Pancreas (tissue), 10 donors: ENCODE measurements at places on chromosomes 2 and 18. TPM values are rescaled to one million over a fixed set of nuclear protein-coding genes. Genes with fewer than 3 reads are reported as not detected.

DNA sequence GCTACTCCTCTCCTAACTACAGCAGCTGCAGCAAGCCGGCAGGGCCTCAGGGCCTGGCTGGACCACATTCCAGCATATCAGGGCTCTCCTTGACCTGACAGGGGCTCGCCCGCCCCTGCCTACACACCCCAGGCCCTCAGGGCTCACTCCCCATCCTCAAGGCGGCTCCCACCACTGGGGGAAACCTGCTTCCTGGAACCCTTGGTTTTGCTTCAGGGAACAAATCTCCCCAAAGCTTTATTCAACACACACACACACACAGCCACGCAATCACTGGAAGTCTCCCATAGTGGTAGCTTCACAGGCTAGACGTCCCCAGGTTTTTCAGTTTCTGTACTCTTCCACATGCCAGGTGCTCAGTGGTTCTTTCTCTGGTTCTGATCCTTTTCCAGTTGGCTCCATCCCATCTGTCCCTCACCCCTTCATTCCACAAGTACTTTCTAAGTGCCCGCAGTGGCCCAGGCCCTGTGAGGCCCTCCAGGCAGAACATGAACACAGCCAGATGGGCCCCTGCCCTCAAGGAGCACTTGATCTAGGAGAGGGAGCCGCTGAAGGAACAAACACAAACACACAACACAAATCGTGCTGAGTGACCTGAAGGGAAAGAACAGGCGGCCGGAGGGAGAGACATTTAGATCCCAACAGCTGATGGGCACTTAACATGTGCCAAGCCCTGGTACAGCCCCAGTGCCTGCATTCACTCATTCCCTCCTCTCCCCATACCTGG lies 51.1 kb downstream of the TNS1 start:
- no peaks in the 10 kb centered on the region for H3K36me3 ChIP-seq
- DNase-seq, result no peak
- H3K27me3 ChIP-seq, result no peaks in the 10 kb centered on the region
- peaks cover 15% of the 10 kb centered on the region for H3K4me1 ChIP-seq

GRCh38 chr18:69866212-69866611 lies 81.5 kb downstream of the CD226 start:
- no peaks in the 10 kb centered on the region for H3K36me3 ChIP-seq
- no peak overlapping the region for H3K27ac ChIP-seq
- no peaks in the 10 kb centered on the region for H3K27me3 ChIP-seq
- DNase-seq, result no peak
- H3K4me3 ChIP-seq, result no peak overlapping the region

DNA sequence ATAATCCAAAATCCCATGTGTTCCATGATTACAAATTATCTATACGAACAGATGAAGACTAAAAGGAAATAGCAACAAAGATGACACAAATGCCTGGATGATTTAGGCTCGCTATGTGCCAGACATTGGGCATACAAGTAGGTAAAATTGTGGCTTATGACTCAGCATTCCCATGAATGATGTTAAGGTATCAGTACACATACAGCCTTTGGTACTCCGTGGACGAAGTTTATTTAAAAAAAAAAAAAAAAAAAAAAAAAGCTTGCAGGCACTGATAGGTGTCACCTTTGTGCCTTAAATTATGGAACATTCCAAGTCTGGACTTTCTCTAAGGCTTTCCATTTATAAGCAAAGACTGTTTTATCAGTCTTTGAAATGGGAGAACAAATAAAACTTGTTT lies 2.7 kb downstream of the CHAC2 start:
- H3K4me1 ChIP-seq, result no peaks in the 10 kb centered on the region
- no peaks in the 10 kb centered on the region for H3K27me3 ChIP-seq
- H3K27ac ChIP-seq, result no peak overlapping the region
- H3K4me3 ChIP-seq, result no peak overlapping the region
- no peaks in the 10 kb centered on the region for H3K36me3 ChIP-seq
- no peak for DNase-seq

DNA sequence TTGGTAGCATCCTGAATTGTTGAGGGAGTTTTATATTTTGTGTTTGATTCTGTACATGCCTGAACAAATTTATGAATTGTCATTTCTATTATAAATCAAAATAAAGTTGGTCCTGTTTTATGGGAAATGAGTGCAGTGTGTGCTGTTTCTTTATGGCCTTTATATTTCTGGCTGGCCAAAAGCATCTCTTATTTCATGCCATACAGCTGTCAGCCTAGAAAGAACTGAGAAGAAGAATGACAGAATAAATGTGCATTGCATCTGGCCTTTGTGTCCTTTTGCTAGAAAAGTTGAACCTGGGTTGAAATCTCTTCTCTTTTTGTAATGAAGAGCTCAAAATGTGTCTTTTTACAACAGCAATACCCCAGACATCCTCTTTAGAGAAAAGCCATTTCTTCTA lies 474.7 kb upstream of the LRATD1 start:
- H3K4me3 ChIP-seq, result no peak overlapping the region
- H3K4me1 ChIP-seq, result no peaks in the 10 kb centered on the region
- H3K36me3 ChIP-seq, result no peaks in the 10 kb centered on the region
- no peak for DNase-seq
- H3K27ac ChIP-seq, result no peak overlapping the region

DNA sequence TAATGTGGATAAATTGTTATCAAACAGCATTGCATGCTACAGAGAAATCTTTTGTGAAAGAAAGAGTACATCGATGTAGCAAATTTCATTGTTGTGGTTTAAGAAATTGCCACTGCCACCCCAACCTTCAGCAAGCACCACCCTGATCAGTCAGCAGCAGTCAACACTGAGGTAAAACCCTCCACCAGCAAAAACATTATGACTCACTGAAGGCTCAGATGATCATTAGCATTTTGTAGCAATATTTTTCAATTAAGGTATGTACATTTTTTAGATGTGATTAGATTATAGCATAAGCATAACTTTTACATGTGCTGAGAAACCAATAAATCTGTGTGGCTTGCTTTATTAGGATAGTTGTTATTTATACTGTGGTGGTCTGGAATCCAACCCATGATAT lies 75.5 kb downstream of the ZNF385B start:
- no peak overlapping the region for H3K4me3 ChIP-seq
- H3K4me1 ChIP-seq, result no peaks in the 10 kb centered on the region
- DNase-seq, result no peak
- H3K27ac ChIP-seq, result no peak overlapping the region
- H3K27me3 ChIP-seq, result no peaks in the 10 kb centered on the region

C2orf66 gene
- polyA plus RNA-seq, result 0.16 TPM

CETN1 gene
- polyA plus RNA-seq, result not detected
